Cardiac fibroblast (primary cell): ENCODE measurements at places on chromosomes 1 and 21.

DNA sequence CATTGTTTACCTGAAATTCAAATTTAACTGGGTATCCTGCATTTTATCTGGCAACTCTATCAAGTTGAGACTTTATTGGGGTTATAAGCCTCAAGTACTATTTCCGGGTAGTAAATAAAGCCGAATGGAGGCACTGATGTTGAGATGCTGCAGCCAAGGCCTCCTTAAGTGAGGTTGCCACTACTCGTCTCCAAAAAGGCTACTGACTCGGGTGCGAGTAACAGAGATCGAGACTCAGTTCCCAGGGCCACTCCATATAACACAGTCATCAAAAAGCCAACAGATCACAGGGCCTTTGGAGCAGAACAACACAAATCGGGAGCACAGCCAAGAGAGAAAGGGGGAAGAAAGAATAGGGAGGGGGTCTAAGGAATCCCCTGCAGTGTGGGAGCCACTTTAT is 524 bp downstream of the COPA start:
- DNase-seq, result peak; percentile 27

GRCh38 chr1:222592171-222592570 is 2.4 kb upstream of the TAF1A start:
- DNase-seq, result peak; percentile 50

DNA sequence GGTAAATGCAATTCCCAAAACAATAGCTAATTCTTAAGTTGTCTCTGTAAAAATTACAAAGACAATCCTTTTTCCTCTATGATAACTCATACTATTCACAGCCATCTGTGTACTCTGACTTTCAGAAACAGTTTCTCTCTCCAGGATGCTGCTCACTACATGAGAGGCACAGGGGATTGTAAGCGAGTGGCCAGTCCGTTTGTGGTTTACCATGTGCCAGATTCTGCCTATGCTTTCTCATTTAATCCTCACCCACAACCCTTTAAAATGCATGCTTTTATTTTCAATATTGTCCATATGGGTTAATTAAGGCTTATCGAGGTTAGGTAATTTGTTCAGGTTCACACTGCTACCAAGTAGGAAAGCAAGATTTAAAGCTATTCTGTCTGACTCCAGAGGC is 23.0 kb downstream of the RGS1 start:
- DNase-seq, result no peak

DNA sequence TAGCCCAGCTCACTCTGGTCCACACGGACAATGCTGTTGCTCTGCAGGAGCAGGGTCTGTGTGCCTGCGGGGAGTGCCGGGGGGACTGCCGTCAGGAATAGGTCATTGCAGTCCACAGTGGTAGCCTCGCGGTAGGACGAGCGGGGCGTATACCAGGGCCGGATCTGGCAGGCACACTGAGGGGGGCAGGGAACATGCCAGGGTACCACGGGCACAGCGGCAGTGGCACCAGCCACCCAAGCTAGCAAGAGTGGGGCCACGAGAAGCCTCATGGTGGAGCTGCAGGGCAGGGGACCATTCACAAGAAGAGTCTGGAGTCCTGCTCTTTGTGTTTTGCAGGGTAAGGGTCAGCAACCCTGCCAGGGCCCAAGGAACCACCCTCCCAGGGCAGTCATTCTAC is 65.8 kb downstream of the LRRN2 start:
- no peak for DNase-seq

- peak; percentile 79 for DNase-seq
These were observed 5.0 kb downstream of the PALMD start for GRCh38 chr1:99650773-99651437.

GRCh38 chr1:101121504-101121903 is 95.9 kb upstream of the DPH5 start:
- DNase-seq, result no peak

DNA sequence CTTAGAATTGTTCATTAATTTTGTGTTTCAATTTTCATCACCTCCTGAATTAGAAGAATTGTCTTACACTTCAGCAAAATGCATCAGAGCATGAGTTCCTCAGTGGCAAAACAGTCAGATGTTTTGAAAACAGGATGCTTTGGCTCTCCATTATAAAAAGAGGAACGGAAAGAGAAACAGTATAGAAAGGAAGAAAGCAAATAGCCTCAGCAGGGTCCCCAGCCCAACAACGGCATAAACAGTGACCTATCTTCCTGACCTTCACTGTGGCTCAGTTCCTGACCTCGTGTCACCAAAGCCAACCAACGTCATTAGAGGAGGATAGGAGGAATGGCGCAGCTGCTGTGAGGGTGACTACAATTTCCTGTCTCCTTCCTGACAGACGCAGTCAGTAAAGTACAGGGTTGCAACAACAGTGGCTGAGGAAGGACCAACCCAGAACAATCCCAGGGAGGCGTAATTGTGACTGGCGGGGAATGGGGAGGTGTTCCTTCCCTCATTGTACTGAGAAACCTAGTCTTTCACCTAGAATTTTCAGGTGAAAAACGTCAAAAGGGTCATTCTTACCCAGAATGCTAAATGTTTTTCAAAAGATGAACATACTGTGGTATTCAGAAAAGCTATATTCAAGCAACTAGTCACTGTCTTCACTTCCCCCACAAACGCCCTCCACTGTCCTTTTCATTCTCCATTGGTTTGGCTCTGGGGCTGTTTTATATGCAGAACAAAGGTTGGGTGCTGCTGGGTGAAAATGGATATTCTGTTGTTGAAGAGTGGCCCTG is 197.9 kb upstream of the SGIP1 start:
- peak; percentile 94 for DNase-seq

- peak; percentile 77 for DNase-seq
These were observed 64.0 kb downstream of the ADARB1 start for GRCh38 chr21:45138199-45139002.

DNA sequence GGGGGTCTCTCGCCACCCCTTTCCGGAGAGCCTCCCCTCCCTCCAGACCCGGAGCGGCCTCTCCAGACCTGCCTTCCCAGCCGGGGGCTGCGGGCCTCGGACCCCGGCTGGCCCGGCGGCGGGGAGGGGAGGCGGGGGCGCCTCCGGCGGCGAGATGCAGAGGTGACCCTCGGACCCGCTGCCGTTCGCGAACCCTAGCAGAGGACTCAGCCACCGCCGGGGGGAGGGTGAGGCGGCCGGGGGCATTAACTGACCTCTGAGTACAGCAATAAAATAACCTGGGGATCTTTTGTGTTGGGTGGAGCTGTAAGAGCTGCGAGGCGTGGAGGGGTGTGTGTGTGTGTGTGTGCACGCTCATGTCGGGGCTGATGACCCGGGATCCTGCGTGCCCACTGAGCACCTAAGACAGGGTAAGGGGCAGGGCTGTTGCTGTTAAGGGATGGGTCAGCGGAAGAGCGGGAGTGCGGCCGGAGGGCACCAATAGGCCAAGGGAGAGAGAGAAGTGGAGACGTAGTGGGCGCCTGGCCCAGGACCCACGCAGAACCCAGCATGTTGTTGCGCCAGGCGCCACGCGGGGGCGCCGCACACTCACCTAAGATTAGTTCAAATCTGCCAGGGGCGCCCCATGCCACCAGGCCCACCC is 6.3 kb downstream of the HAPLN2 start:
- peak; percentile 56 for DNase-seq

GRCh38 chr1:29811247-29811646 is 574.9 kb downstream of the PTPRU start:
- DNase-seq, result no peak

DNA sequence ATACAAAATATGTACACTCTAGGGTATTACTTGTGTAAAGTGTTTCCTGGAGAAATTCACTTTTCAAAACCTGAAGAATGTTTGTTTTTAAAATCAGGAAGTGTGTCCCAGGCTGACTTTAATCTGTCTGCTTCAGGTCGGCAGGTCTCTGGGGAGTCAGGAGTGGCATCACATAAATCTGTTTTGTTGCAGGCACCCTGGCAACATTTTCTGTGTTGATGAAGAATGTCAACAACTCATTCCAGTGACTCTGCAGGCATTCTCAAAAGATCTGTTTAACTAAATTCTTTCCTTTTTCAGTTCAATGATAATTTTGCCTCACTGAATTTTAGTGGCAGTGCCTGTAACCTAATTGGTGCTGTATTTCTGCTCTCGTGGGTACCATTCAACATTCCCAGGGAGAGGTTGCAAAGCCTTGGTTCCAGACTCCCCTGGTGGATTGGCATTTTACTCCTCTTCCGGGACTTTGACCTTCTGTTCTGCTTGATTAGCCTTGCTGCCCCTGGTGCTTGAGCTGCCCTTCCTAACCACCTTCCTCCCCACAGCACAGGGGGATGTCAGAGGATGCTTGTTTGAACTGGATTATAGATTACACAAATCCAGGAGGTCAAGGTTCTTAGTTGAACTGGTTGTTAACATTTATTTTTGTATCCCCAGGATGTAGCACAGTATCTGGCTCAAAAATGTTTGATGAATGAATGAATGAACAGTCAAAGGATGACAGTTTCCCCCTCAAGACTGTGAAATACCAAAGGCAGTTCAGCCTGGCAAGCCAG is 55.4 kb upstream of the LPGAT1 start:
- DNase-seq, result no peak

DNA sequence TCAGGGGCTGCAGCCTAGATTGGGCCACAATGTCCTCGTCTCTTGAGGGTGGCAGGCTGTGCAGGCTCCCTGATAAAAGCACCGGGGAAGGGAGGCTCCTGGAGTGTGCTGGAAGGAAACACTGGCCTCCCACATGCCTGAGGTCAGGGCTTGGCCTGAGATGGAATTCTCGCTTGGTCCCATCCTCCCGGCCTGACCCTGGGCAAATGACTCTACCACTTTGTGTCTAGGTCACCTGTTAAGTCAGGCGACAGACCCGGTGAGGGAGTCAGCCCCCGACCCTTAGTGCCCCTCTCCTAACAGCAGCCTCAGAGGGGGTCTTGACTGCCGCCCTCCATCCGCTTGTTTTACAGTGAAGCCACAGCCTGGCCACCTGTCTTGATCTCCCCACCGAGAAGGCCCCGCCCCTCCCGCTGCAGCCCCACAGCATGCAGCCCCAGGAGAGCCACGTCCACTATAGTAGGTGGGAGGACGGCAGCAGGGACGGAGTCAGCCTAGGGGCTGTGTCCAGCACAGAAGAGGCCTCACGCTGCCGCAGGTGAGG is 2.5 kb downstream of the SMIM1 start:
- DNase-seq, result no peak

GRCh38 chr1:163038928-163039706 is 30.0 kb upstream of the RGS4 start:
- DNase-seq, result no peak

- no peak for DNase-seq
These were observed 2.0 kb upstream of the SRM start for GRCh38 chr1:11061652-11062365.

DNA sequence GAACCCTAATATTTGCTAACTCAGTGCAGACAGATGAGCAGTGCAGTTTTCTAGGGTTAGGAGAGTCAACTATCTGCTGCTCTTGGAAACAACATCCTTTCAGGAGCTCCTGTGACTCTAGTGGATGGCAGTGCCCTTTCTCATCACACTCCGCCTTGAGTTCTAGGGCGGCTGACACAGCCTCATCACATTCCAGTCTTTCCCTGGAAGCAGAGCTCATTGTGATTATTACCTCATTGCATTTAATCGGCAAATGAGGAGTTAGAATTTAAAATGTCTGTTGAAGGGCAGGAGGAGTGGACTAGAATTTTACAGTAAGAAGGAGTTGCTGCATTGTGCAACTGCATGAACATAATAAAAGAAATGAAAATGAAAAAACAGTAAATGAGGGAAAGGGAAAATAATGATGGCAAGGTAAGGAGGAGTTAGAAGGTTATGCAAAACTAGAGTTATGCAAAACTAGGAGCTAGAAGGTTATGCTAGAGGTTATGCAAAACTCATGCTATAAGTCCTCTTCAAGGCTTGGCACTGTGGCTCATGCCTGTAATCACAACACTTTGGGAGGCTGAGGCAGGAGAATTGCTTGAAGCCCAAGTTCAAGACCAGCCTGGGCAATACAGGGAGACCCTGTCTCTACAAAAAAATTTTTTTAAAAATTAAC is 6.9 kb upstream of the PTGFRN start:
- DNase-seq, result no peak

GRCh38 chr1:187114792-187115191 is 286.0 kb downstream of the PLA2G4A start:
- DNase-seq, result no peak

DNA sequence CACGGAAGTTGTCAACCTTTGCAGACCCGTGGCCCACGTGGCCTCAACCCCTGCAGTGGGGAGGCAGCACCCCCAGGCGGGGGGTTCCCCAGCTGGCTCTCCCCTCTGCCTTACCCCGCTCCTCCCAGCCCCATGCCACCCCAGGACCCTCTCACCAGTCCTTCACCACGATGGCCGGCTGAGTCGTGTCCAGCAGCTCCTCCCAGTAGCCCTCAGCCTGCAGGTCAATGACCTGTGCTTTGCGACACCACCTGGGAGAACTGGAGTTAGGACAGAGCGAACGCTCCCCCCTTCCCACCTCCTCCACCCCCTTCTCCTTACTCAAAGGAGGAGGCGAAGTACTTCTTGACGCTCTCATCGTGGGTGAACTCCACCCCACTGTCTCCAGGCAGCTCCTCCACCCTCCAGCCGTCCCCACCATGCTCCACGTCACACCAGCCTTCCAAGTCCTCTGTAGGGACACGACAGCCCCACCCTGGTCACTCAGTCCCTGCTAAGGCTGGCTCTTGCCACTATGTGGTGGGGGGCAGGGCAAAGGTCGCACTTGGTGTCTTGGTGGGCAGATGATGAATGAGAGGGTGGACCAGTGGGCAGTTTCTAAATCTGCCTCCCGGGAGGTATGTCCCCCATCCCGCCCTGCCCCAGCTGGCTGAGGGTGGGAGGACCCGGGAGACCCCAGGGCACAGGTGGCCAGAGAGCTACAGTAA is 4.5 kb downstream of the FBXO2 start:
- DNase-seq, result no peak

DNA sequence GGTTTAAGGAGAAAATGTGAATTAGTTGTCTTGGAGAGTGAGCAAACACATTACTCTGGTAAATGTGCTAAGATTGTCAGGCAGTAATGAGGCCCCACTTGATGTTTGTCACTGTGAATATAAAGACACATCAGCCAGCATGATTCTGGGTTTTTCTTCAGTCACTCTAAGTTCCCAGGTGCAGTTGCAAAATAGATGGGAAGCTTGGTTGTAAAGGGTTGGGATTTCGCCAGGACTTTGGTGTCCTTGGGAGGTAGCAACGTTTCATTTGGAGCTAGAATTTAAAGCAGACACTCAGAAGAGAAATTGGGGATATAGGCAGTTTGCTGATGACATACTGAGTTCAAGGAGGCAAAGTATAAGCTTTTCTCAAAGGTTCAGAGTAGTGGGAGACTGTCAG is 154.3 kb downstream of the MAST2 start:
- no peak for DNase-seq

GRCh38 chr1:111192658-111193519 is 7.6 kb downstream of the DENND2D start:
- DNase-seq, result no peak

GRCh38 chr1:192601143-192601542 is 25.6 kb downstream of the RGS1 start:
- DNase-seq, result no peak

GRCh38 chr1:200242110-200243041 is 167.5 kb downstream of the ZNF281 start:
- peak; percentile 25 for DNase-seq
